Right lobe of liver (tissue), 6 donors: ENCODE measurements at places on chromosomes 7 and 10.

- DNase-seq, result no peak
Measured at GRCh38 chr10:27783660-27784059, 38.0 kb upstream of the MKX start.

- no peak for DNase-seq
Measured at GRCh38 chr7:74138945-74139843, 35.0 kb upstream of the EIF4H start.

DNA sequence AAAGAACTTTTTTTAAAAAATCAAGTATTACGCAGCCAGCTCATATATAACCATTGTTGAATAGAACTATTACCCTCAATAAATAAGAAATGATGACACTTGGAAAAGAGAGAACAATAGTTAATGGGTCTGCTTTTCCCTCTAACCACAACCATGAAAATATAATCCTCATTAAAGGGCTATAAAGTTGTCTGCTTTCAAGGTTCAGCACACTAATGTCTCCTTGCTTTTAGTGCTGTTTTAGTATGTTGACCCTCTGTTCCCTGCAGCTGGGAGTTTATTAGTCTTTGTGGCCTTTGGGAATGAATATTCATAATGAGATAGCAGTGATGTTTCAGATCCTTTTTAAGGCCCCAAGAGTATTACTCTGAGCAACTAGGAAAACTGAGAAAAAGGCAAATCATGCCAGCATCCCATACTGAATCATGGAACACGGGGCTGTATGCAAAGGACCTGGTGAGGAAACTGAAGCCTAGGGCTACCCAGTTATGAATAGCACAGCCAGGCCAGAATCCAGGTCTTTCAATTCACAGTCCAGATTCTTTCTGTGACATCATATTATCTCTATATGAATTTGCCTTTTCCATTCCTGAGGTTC, 332.0 kb upstream of the LRGUK start:
- DNase-seq, result no peak

GRCh38 chr10:33154590-33154989, 179.9 kb downstream of the NRP1 start:
- DNase-seq, result no peak

DNA sequence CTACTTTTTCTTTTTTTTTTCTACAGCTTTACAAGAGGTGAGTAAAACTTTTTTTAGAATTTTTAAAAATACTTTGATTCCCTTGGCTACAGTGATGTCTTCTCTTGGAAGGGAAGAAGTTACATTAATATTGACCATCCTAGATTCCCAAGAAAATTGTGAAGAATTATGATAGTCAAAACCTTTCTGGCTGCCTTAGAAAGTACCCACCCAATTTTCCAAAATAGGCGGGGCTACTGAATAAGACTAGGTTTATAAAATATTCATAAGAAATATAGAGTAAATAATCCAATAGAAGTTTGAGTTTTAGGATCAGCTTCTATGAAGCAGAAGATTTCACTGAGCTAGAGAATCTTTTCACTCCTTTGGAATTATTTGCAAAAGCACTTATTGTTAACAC, 3.0 kb downstream of the COL1A2 start:
- no peak for DNase-seq

DNA sequence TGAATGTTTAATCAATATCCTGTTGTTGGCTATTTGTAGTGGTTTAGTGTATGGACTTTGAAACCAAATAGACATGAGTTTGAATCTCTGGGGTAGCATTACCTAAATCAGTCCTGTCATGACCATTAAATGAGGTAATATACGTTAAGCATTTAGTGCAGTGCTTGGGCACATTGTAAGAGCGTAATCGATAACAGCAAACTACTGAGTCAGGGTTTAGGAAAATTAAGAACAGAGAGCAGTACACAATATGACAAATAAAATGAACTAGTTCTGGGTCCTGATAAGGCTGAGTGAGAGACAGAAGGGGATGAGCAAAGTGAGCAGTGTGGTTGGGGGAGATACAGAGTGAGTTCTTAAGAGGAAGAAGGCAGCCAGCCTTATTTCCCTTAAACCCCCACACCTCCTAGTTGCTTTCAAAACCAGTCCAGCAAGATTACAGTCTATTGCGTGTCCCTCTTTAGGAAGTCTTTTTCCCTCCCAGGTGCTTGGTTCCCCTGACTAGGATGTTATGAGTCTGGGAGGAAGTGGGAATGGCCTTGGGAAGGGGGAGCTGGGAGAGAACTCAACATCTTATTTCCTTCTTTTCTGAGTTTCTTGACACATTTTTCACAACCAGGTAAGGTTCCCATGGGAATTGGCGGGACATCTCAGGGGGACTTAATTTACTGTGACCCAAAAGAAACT, 171.0 kb downstream of the SND1 start:
- DNase-seq, result no peak

DNA sequence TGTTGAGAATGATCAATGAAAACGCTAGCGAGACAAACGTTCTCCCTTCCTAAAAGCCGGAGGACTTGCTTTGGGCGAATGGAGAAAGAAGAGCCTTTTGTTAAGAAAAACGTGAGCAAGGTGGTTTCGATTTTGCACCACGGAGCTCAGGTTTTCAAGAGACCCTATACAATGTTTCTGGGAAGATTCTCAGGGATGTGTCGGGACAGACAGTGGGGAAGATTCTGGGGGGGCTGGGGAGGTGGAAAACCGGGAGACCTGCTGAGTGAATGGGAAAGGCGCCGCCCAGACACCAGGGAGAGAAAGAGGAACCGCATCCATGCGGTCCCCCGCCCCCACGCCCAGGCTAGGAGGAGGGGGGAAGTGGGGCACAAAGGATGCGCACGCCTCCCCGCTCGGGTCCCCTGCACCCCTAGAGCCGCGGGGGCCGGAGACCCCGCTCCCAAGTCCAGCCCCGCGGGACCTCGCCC, 745 bp downstream of the YWHAG start:
- DNase-seq, result peak; percentile 84

- DNase-seq, result no peak
Measured at GRCh38 chr7:2941216-2941859, 97.2 kb upstream of the GNA12 start.

- DNase-seq, result no peak
Measured at GRCh38 chr7:103605640-103606039, 159.6 kb upstream of the SLC26A5 start.

GRCh38 chr10:121362026-121362425, 236.2 kb downstream of the FGFR2 start:
- no peak for DNase-seq

DNA sequence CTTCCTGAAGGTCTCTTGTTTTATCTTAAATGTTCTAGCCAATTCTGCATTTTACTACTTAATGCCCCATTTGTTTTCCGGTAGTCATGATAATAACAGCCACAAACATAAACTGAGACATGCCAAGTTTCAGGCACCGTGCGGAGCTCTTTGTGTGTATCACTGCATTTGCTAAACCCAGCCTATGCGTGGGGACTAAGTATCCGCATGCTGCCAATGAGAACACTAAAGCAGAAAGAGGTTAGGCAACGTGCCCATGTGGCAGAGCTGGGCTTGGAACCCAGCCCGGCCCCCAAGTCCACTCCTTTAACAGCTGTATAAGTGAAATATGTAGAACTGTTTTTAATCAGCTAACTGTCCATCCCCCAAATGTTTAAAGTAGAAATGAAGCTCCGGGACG, 54.1 kb downstream of the SLIT1 start:
- no peak for DNase-seq

DNA sequence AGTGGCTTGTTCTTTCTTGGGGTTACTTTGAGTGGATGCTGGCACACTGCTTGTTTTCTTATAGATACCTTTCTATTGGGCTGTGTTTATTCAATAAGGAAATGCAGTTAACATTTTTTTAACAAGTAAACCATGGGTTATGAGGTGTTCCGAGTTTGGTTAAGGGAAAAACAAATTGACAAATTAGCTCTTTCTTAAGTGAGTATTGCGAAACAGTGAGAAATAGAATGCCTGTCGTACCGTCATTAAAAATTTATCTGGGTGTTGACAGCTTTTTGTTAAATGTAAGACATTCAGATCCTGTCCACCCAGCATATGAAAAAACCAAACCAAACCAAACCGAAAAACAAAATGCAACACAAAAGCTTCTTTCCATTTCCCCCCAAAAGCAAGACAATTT, 6.2 kb downstream of the CUX1 start:
- no peak for DNase-seq

GRCh38 chr7:103297837-103298179, 573 bp downstream of the PMPCB start:
- no peak for DNase-seq

DNA sequence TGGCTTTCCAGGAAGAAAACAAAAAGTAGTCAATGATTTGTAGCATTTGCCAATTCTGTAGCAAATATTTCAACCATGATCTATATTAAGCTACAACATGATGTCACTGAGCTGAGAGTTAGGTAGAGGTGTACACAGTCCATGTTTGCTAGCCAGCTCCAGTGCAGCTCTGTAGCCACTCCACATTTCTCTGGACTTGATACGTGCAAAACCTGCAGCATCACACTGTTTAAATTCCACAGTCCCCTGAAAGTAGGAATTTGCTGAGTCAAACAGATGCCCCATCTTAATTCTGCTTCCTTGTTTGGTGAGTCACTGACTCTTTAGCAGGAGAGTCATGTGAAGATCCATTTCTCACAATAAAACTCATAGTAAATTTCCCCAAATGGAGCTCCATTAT, 89.8 kb upstream of the LRRTM3 start:
- no peak for DNase-seq

DNA sequence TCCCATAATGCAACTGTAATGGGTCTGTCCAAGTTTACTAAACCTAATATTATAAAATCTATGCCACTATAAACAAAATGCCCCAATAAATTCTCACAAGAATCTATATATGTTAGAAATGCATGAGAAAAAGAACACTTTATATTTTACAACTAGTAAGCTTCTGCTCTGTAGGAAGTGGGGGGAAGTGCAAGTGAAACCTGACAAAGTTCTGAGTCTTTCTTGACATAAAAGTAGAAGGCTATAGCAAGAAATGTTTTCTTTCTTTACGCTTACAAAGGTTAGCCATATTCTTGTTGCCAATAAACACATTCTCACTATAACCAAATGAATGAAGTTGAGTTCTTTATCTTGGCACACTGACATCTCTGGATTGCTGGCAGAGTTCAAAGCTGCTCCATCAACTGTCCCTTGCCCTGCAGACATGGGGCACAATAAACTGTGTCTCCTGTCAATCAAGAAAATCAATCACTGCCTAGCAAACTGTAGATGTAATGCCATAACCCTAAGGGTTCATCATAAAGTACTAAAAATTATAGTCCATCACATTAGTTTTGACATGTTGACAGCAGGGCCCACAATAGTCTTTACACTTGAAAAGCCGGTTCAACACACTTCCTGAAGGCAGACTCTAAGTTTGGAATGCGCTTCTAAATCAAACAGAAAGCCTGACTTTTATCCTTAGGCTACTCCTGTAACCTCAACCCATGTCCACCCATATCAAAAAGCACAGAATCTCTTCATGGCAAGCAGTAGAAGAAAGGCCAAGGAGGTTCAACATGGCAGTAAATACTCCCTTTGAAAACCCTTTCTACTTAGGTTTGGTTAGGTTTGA, 58.6 kb downstream of the TPK1 start:
- peak; percentile 55 for DNase-seq

DNA sequence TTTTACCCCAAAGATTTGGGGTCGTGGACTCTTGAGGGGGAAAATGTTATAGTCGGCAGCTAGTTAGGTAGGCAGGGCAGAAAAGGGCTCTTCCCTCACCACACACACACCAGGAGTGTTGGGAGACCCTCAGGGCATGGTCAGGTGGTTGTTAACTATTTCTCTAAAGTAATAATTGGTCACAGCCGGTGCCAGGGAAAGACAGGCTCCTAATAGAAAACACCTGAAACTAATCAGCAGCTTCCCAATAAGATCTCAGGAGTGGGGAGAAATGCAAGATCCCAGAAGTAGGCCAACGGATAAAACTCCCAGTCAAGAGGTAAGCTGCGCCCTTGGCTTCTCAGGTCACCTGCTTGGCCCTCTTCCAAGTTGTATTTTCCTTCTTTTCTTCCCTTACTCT, 213.1 kb downstream of the PHTF2 start:
- no peak for DNase-seq

DNA sequence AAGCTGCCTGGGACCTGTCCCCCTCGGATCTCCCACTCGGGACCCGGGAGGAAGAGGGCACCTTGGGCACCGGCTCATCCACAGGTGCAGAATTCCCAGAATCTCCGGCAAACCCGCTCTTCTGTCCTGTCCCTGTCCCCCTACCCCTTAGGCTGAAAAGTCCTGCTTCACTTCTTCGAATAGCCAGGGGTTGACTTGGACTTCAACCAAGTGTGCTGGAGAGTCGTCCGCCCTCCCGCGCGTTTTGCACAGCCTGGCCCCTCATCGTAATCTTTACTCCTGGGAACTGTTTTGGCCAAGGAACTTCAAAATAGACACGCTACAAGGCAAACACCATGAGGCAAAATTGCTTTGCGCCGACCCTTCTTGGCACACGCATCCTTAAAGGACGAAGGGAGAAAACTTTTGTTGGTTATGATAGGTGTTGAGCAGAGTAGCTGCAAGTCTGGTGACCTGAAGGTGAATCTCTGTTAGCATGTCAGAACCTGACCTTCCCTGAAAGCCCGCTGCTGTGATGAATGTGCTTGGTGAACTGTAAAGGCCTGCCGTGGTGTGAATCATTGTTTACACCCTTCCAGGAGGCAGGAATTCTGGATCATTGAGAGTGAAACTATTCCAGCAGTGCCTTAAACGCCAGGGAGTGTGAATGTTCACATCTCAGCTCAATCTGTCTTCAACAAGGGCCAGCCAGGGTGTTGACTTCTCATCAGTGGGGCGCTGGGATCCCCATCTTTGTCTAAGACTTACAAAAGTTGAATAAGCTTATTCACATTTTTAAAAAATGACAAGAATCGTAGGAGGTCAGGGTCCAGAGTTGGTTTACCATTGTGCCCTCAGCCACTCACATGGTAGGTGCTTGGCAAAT, 589 bp upstream of the RAPGEF5 start:
- DNase-seq, result no peak

GRCh38 chr7:29561271-29561670, 2.4 kb upstream of the PRR15 start:
- DNase-seq, result no peak

GRCh38 chr7:137005873-137006272, 137.4 kb downstream of the CHRM2 start:
- DNase-seq, result no peak

DNA sequence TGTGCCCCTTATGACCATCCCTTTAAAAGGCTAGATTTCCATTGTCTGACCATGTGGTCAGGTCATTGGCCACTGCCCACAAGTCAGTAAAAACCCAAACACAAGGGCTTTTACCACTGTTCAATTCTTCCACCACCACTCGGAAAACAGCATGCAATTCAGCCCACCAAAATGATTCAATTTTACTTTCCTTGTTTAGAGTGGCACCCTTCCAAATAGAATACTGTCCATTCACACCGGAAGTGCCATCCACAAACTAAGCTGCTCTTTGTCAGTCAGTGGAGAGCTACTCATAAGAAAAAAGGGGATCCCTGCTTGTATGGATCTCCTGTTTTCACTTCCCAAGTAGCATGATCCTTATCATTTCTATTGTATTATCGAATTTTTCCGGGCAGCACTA, 350.7 kb upstream of the MBL2 start:
- no peak for DNase-seq

DNA sequence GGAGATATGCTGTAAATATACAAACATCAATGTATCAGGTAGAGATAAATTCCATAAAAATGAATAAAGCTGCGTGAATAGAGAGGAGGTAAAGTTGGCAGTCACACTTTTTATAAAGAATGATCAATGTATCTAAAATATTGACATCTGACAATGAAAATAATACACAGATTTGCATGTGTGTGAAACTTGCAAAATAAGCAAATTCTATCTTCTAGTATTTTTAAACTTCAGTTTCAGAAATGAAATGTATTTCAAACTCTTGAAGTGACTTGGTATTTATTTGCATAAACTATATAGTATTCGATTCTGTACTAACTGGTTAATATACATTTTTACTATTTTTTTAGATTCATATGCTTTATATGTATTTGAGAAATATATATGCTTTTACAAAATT, 986.6 kb downstream of the CNTNAP2 start:
- DNase-seq, result no peak
